Activated naive CD4-positive, alpha-beta T cell (primary cell): ENCODE measurements at places on chromosomes 2 and 18.

- no peak for DNase-seq
Observed at GRCh38 chr2:191889931-191890330, 43.0 kb upstream of the CAVIN2 start.

- no peak for DNase-seq
Observed at GRCh38 chr2:60966507-60967405, 50.8 kb upstream of the PEX13 start.

GRCh38 chr2:44777537-44777936 lies 164.0 kb upstream of the SIX3 start:
- no peak for DNase-seq

DNA sequence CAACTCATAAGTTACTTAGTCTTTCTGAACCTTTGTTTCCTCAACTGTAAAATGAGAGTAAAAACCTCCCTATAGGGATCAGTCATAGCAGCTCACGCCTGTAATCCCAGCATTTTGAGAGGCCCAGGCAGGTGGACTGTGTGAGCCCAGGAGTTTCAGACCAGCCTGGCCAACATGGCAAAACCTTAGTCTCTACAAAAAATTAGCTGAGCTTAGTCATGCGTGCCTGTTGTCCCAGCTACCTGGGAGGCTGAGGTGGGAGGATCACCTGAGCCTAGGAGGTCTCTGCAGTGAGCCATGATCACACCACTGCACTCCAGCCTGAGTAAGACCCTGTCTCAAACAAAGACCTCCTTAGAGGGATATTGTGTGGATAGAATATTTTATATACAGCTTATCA lies 2.3 kb downstream of the GPR155 start:
- no peak for DNase-seq

DNA sequence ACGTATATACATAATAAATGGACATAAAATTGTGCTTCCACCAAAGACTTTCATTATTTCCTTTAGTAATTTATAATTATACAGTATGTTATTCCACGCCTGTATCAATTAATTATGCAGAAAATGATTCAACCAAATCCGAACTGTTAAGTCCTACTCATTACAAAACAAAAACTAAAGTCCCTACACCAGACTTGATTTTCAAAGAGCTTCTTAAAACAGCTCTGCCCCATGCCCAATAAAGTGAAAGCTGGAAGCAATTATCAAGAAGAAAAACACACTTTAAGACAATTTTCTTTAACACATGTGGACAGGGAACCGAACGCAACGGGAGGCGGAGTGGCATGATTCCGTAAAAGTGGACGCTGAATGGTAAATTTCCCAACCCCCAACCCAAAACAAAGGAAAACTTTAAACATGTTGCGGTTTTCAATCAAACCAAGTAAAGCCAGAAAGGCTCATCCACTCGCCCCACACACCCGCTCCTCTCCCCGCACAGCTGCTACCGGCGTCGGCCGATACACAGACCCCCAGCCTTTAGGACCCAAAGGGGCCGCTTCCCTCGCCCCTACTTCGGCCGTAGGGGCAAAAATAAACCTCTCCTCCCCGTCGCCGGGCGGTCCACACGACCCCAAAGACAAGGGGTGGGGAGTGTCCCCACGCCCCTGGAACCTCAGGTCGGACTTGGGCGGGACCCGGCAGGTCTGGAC lies 705 bp downstream of the YES1 start:
- DNase-seq = no peak

DNA sequence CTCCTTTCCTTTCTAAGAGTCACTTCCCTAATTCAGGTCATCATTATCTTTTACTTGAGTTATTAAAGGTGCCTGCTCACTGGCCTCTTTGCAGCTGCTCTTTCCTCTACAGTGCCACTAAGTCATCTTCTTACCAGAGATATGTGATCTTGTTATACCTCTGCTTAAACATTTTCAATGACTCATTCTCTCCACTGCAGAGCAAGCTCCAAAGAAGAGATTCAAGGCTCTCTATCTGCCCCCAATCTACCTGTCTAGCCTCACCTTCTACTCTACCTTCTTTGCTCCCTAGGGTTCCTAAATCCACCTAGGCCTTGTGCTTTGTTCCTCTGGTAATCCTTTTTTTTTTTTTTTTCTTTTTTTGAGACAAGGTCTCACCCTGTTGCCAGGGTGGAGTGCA lies 3.1 kb downstream of the ARHGEF33 start:
- no peak for DNase-seq
